ENCODE measurements at places on chromosomes 3 and 15.
A peak's percentile ranks its signal among the peaks of the same experiment; 100 is the strongest.

GRCh38 chr3:127457094-127457475 is 133.4 kb downstream of the TPRA1 start:
- H3K27ac ChIP-seq, result no peak overlapping the region
- peaks cover 81% of the 10 kb centered on the region for H3K27me3 ChIP-seq
- peak; percentile 54 for DNase-seq
- no peaks in the 10 kb centered on the region for H3K36me3 ChIP-seq
- H3K4me3 ChIP-seq, result no peak overlapping the region
- peaks cover 7% of the 10 kb centered on the region for H3K4me1 ChIP-seq

GRCh38 chr15:57082054-57082728 is 163.7 kb downstream of the TCF12 start:
- no peak overlapping the region for H3K4me3 ChIP-seq
- H3K27ac ChIP-seq, result peak overlapping the region; percentile 32
- H3K4me1 ChIP-seq, result peaks cover 15% of the 10 kb centered on the region

DNA sequence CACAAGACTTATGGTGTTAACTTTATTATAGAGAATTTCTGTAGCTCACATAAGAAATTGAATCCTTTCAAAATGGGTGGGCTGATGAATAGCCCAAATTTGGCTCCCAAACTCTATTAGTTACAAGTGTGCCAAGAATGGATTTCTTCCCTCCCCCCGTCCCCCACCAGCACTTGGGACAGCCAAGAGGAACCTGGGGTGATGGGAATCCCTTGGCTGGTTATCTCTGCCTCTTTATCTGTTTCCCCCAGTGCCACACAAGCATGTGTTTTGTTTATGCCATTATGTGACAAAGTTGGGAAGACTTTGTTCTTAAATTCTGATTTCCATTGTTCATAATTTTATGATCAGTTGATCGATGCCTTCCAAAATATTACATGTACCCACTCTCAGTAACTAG is 28.3 kb downstream of the CMSS1 start:
- peak overlapping the region; percentile 25 for H3K27ac ChIP-seq
- no peak overlapping the region for H3K4me3 ChIP-seq
- H3K4me1 ChIP-seq, result peaks cover 7% of the 10 kb centered on the region

DNA sequence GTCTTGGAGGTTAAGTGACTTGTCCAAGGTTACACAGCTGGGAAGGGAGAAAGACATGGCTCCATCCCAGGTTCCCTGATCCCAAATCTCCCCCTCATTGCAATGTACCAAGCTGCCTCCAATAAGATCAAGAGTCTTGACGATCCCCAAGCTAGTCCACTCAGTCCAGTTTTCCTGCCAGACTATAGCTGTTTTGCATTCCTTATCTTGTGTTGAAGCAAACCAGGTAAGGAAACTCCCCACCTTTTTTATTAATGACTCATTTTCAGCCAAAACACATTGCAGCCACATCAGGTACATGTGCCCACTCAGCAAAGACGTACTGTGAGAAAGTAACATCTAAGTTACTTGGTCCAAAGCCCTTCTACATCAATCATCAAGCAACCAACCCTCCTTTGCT is 41.9 kb downstream of the LIPC start:
- H3K27me3 ChIP-seq, result no peaks in the 10 kb centered on the region
- peaks cover 33% of the 10 kb centered on the region for H3K4me1 ChIP-seq
- no peak overlapping the region for H3K4me3 ChIP-seq
- no peak overlapping the region for H3K27ac ChIP-seq
- H3K36me3 ChIP-seq, result no peaks in the 10 kb centered on the region
- peak; percentile 48 for DNase-seq

DNA sequence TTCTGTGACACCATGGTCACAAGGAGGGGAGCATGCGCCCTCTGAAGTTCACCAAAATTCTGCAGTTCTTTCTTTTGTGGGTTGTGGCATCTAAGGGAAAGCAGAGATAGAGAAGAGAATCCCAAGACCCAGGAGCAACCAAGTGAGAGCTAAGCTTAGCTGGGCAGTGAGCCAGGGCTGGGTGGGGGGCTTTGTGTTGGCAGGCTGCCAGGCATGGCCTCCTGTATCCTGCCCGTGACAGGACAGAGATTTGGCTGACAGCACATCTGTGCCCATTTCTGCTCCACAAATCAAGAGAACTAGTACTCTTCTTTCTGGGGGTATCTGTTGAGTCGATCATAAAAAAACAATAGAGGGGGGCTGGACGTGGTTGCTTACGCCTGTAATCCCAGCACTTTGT is 66.2 kb downstream of the NMNAT3 start:
- no peak for DNase-seq
- no peak overlapping the region for H3K4me3 ChIP-seq
- no peak overlapping the region for H3K27ac ChIP-seq
- peaks cover 5% of the 10 kb centered on the region for H3K4me1 ChIP-seq
- H3K36me3 ChIP-seq, result no peaks in the 10 kb centered on the region

Data from hepatocyte (in vitro differentiated cells).